Adipocyte (in vitro differentiated cells): ENCODE measurements at places on chromosomes 7 and 10.

- DNase-seq = peak; percentile 96
Observed at GRCh38 chr7:94697035-94697974, 41.4 kb upstream of the SGCE start.

DNA sequence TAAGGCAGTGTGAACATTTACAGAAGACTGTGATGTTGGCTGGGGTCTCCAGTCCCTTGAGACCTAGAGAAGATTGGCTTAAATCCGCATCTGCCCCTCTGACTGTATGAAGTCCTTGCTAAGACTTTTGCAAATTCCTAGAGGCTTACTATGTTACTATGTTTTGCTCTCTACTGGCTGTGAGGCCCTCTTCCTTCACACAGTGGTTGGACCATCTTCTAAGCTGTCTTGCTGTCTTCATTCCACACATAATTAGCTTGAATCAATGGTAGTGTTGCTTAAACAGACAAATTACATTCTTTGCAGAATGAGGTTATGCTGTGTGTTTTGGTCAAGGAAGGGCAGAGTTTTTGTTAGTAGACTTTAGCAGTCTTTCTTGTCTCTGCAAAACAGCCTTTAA lies 658.0 kb downstream of the TYW1 start:
- no peak for DNase-seq

DNA sequence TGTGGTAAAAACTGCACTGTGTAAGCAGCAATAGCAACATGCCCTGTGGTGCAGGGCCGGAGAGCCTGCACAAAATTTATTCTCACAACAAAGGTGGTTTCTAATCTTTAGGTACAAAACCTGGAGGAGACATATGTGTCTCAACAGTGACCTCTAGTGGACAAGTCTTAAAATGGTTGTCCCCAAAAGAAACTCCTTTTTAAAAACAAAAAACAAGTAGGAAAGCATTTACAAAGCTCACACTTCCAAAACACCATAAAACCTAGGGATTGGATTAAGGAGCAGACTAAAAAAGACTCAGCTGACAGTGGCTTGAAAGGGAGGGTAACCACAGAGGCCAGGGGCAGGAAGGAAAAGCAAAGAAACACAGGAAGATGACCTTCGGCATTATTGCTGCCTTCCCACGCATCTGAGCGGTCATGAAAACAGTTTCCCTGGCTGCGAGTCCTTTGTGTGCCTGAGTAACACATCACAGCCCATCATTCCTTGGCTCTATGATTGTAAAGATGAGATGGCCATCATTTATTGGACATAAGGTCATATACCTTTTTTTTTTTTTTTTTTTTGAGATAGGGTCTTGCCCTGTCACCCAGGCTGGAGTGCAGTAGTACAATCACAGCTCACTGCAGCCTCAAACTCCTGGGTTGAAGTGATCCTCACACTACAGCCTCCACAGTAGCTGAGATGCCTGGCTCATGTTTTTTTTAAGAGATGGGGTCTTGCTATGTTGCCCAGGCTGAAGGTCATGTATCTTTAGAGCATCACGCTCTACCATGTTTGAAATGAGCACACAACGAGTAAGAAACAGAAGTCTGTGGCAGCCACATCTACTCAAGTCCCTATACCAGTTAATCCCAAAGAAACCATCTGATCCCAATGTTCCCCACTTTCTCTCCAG lies 39.5 kb downstream of the RSU1 start:
- peak; percentile 81 for DNase-seq

GRCh38 chr7:94029976-94030375 lies 25.8 kb upstream of the BET1 start:
- no peak for DNase-seq

DNA sequence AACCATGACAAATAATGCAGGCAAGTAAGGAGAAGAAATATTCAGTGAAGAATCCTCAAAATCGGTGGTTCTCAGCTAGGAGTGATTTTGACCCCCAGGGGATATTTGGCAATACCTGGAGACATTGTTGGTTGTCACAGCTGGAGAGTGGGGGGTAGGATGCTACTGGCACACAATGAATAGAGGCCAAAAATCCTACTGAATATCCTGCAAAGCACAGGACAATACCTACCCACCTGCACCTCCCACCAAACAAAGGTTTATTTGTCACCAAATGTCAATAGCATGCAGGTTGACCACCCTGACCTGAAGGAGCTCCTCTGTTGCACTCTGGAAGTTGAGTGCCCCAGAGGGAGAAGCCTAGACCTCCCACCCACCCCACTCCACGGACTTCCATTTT lies 1028.6 kb downstream of the CNTNAP2 start:
- no peak for DNase-seq

DNA sequence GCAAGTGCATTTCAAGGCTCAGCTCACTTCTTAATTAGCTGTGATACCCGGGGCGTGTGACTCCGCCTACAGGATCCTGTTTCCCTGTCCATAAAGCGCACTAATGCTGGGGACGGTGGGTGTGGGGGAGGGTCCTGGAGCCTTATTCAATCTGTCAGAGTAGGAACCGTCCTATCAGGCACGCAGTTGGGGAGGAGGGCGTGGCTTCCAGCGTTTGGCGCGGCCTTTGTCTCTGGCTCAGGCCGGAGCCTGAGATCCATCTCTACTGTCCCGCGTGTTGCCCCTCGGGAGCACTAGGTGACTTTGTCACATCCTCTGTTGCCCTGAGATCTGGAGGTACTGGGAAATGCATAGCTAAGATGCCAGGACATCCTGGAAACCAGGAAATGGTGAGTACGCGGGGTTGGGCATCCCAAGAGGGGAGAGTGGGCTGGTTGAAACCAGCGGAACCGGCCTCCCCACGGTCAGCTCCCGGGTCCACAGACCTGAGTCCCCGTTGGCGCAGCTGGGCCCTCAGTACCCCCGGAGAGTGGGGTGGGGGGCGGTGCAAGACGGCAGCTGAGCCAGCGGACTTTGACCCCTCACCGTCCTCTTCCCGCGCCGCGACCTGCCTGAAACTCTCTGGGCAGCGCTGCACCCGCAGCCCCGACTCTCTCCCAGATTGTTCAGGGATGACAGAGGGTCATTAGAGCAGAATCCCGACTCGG lies 104.4 kb upstream of the ZNF92 start:
- peak; percentile 49 for DNase-seq
